MG63 (cell line): ENCODE measurements at places on chromosomes 3 and 15.

DNA sequence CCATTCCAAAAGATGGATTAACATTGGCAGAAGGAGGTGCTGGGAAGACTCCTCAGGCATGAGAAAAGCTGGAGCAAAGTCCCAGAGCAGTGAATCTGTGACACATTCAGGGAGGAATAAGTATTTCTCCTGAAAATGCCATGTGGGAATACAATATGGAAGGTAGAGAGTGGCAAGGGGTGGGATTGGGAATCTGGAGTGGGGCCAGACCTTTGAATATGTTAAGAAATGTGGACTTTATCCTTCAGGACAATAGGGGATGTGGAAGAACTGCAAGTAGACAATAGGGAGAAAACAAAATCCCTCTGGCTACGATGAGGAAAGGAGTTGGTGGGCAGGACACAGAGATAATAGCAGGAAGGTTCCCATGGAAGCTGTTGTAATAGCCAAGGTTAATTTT, 305.6 kb upstream of the TGFBR2 start:
- DNase-seq: no peak

- DNase-seq: no peak
Observed at GRCh38 chr3:11284011-11284410, 11.8 kb downstream of the ATG7 start.

- peak; percentile 67 for DNase-seq
Observed at GRCh38 chr3:169085827-169086226, 577.7 kb downstream of the MECOM start.

GRCh38 chr3:144942838-144943197, 971.2 kb downstream of the DIPK2A start:
- no peak for DNase-seq
